ENCODE measurements at places on chromosomes 6 and 20. TPM values are rescaled to one million over a fixed set of nuclear protein-coding genes. Genes with fewer than 3 reads are reported as not detected.

DNA sequence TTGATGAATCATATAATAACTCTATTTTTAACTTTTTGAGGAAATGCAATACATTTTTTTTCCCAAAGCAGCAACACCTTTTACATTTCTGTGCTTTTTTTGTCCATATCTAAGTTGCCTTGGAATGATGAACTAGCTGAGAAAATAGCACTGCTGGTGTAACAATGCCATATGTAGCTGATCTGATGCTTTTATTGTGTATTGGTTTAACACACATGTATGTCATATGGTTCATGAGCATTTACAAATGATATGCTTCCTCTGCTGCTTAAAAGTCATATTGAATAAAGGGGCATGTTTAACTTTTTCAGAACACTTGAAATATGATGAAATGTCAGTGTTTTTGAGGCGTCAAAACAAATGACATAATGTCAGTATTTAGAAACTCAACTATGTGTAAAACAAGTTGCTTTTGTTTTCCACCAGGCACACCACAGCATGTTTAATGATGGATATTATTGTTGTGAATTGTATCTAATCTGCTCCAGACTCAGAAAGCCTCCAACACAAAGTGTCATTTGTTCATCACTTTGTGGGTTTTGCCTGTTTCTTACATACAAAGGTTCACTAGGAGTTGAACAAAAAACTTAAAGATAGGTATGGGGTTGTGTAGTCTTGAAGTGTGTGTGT is 775.8 kb upstream of the FLRT3 start:
- DNase-seq: no peak

GRCh38 chr6:31870385-31870921 is 7.8 kb upstream of the NEU1 start:
- no peak for DNase-seq

GRCh38 chr6:88804701-88805100 is 158.7 kb downstream of the RNGTT start:
- no peak for DNase-seq

AURKA gene
- total RNA-seq: 144 TPM
